GM12878 (cell line): ENCODE measurements at places on chromosomes 1 and 21. TPM values are rescaled to one million over a fixed set of nuclear protein-coding genes. Genes with fewer than 3 reads are reported as not detected.

TNFRSF9 gene
- total RNA-seq: 5.6 and 7.6 TPM in 2 replicates

HMGN1 gene
- 402 and 405 TPM in 2 replicates for total RNA-seq

- H3K4me1 ChIP-seq: no peaks in the 10 kb centered on the region
- no peaks in the 10 kb centered on the region for H3K27me3 ChIP-seq
- no peak overlapping the region for H3K27ac ChIP-seq
- no peaks in the 10 kb centered on the region for H3K36me3 ChIP-seq
- H3K4me3 ChIP-seq: no peak overlapping the region
These were observed 159.1 kb upstream of the KCNK2 start for GRCh38 chr1:214923278-214923915.

DNA sequence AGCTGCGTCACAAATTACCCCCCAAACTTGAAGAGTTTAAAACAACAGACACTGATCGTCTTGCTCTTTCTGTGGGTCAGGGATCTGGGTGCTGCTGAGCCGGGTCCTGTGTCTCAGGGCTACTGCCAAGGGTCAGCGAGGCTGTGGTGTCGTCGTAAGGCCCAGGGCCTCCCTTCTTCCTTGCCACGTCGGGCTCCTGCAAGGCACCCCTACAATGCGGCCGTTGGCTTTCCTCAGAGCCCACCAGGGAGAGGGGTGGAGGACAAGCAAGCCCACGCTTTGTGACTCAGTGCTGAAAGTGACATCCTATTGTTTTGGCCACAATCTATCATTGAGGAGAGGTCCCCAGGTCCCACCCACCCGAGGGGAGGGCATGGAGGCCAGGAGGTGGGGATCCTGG lies 7.7 kb upstream of the FBLIM1 start:
- no peak overlapping the region for H3K27ac ChIP-seq
- peaks cover 5% of the 10 kb centered on the region for H3K27me3 ChIP-seq

DNA sequence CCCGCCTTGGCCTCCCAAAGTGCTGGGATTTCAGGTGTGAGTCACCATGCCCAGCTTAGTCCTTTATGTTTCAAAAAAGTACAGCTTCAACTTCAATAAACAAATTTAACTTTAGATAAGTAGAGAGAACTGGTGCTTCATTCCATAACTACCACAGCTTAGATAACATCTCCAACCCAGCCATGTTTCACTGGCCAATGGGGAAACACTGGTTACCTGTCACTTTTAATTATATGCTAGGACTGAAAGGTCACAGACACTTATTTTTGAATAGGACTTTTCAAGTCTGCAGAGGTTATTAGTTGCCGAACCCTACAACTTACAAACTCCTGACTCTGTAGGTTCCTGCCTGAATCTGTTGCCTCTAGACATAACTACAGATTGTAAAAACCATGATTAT lies 56.5 kb upstream of the ST6GALNAC3 start:
- H3K27ac ChIP-seq: no peak overlapping the region
- no peaks in the 10 kb centered on the region for H3K4me1 ChIP-seq
- no peak for DNase-seq

DNA sequence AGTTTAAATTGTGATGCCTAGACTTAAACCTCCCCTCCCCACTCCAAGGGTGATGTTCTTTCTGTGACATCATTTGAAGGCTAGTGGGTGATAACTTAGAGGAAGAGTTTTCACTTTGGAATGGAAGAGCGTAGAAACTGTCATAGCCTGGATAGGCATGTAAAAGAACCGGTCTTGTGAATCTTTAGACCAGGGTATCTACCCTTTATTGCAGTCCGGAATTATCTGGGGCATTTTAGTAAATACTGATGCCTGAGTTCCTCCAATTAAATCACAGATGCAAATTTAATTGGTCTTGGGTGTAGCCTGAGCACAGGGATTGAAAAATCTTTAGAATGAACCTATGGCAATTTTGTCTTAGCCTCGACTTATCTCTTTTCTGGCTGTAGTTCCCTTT lies 24.7 kb downstream of the MAN1C1 start:
- H3K4me3 ChIP-seq: no peak overlapping the region
- no peaks in the 10 kb centered on the region; the same call in 1 of the 2 replicates for H3K27me3 ChIP-seq
- H3K4me1 ChIP-seq: no peaks in the 10 kb centered on the region; the same call in 1 of the 2 replicates
- no peak for DNase-seq
- H3K27ac ChIP-seq: no peak overlapping the region
- H3K36me3 ChIP-seq: no peaks in the 10 kb centered on the region
